NCI-H1092 treated with DMSO at 0.1 percent for 48 hours (cell line): ENCODE measurements at places on chromosomes 16 and 17.

- no peak for DNase-seq
Observed at GRCh38 chr16:24609417-24609739, 70.0 kb downstream of the RBBP6 start.

- no peak for DNase-seq
Observed at GRCh38 chr17:68812876-68813584, 142.2 kb downstream of the ABCA8 start.

DNA sequence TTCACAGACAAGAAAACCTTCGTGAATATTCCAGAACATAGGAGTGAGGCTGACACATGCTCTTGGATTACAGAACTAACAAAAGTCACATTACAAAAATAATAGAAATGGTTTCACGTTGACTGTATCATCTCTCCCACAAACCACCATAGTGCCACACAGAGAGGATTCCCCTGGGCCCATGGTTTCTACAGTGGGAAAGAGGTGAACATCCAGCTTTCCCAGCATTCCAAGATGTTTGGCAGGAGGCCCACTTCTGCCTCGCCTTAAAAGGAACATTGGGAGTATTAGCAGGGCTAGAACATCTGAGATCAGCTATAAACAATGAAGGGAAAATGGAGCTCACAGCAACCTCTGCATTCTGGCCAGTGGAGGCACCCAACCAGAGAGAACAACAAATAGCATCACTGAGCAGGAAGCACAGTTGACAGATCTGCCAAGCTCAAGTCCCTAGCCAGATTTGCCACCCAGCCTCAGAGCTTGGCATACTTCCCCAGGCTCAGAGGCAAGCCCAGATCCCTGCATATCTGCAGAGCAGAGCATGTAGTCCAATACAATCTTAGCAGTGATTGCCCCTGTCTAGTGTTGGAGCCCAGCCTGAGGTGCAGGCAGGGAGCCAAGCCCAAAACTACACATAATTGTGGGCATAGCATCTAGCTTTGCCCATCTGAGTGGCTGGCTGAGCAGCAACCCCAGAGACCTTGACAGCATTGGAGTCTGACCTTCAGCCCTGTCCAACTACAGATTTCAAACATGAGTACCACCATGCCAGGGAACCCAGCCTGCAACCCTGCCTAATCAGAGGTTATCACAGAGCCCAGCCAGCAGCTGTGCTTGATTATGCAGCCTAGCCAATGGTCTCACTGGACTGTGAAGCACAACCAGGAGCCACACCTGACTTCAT, 260.4 kb downstream of the CEP112 start:
- DNase-seq: no peak

DNA sequence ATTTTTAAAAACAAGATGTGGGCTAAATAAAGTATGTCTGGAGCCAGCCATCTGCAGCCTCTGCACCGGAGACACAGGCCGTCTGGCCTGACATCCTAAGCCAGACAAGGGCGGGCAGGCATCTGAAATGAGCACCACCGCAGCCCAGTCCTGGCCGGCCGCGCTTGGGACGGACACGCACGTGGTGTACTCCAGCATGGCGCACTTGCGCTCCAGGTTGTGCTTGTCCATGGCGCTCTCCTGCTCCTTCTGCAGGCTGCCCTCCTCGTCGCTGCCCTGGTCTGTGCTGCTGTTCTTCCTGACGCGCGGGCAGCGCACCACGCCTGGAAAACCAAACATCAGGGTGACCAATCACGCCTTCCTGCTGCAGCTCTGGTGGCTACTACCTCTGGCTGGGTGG, 60.3 kb downstream of the GTF3C1 start:
- DNase-seq: no peak

DNA sequence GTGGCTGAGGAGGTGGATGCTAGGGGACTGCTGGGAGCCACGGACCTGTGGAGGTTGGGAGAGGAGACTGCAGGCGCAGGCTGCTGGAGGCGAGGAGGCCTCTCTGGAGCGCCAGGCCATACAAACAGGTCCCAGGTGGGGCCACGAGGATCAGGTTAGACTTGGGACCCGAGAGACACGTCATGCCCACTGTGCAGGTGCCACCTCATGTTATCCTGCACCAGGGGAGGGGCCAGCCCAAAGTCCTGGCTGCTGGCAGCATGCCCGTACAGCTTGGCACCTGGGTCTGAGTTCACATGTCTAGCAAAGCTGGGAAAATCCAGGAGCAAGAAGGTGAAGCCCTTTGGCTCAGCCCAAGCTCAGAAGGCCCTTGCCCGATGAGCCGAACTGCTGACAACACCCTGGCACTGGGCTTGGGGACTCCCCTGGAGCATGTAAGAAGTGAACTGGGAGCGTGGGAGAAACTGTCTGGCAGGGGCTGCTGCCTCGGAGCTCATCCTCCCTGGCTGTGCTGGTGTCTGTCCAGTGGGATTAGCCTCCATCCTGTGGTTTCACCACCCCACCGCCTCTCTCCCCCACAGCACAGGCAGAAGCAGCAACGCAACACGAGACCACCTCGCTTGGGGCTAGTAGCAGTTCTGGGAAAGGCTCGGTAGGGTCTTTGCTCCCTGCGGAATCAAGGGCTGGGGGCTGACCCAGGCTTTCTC, 5.3 kb downstream of the ARHGDIA start:
- no peak for DNase-seq

- no peak for DNase-seq
Observed at GRCh38 chr17:79861413-79862216, 22.4 kb upstream of the CBX4 start.

DNA sequence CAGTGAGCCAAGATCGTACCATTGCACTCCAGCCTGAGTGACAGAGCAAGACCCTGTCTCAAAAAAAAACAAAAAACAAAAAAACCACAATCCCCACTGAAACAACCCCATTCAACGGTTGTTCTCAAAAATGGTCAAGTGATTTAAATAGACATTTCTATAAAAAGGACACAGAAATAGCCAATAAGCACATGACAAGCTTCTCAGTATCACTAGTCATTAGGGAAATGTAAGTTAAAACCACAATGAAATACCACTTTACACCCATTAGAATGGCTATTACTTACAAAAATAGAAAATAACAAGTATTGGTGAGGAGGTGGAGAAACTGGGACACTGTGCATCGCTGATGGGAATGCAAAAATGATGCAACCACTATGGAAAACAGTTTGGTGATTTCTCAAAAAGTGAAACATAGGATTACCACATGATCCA, 26.6 kb upstream of the MYLK3 start:
- no peak for DNase-seq

GRCh38 chr16:86854058-86854621, 275.8 kb downstream of the FOXL1 start:
- DNase-seq: no peak

- DNase-seq: no peak
Observed at GRCh38 chr17:80558046-80558445, 13.4 kb downstream of the RPTOR start.

DNA sequence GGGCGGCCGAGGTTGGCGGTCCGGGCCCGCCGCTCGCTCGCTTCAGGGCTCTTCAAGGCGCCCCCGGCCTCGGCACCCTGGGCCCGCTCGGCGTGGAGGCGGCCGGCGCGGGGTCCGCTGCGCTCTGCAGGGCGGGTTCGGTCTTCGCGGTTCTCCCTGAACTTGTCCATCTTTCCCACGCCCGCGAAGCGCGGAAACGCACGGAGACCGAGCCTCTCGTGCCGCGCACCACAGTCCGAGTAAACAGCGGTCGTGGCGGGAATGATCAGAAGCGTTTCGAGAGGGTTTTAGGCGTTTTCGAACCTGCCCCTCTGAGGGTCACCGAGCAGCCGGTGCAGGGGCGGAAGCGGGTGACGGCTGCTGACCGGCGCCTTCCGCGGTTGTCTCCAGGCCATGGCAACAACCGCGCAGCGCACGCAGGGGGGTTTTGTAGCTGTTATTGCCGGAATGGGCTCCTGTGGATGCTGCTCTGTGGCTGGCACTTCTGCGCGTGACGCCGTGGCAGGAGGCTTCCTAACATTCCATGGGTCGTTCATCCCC, 414 bp downstream of the NARF start:
- DNase-seq: no peak

DNA sequence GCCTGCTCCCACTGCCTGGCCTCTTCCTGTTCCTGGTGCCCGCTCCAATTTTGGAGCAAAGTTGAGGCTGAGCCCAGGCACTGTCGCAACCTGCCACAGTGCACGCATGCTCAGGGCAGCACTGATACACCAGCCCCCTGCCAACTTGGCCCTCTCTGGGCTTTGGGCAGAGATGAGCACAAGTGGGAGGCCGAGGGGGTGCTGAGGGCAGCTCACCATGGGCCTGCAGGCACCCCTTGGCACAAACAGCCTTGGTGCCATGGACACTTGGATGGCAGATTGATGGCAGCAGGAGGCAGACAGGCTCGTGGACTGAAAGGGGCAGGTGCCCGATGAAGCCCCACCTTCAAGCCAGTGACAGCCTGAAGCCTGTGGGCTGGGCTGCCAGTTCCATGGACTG, 42.9 kb downstream of the PIGL start:
- no peak for DNase-seq

DNA sequence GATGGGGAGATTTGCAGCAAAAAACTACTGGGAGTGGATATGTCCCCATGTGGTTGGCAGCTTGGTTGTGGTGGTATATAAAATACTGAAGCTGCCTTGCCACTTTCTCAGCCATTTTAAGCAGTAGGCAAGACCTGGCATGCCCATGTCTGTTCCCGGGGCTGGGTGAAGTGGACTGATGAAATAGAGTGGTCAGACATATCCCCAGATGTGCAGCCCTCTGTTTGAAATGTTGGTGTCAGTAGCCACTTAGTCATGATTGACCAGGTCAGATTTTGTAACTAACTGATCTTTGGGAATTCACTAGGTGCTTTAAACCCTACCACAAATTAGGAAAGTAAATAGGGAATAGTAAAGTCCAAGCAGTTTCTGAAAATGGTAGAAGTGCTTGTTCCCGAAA, 151.6 kb downstream of the PHKB start:
- DNase-seq: no peak

DNA sequence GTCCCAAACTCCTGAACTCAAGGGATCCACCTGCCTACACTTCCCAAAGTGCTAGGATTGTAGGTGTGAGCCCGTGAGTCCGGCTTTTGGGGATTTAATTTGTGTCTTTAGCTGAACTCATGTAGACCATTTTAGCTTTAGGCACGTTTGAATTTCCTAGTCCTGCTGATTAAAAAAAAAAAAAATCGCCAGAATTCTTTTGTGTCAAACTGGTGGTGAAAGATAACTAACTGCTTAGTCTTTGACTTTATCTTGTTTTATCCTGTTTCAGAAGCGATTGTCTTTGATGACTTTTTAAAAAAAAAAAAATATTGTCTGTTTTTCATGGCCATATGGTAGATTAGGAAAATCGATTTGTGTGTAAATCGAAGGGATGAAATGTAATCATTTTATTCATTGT, 2.6 kb downstream of the RABEP1 start:
- DNase-seq: no peak

- peak; percentile 97 for DNase-seq
Observed at GRCh38 chr16:24539295-24539849, at the start of gene RBBP6. RBBP6 (plus strand) TSS chr16:24539566; CDS start chr16:24540627, 1,061 bp downstream.

- DNase-seq: no peak
Observed at GRCh38 chr17:70317421-70317820, 148.1 kb downstream of the KCNJ2 start.

DNA sequence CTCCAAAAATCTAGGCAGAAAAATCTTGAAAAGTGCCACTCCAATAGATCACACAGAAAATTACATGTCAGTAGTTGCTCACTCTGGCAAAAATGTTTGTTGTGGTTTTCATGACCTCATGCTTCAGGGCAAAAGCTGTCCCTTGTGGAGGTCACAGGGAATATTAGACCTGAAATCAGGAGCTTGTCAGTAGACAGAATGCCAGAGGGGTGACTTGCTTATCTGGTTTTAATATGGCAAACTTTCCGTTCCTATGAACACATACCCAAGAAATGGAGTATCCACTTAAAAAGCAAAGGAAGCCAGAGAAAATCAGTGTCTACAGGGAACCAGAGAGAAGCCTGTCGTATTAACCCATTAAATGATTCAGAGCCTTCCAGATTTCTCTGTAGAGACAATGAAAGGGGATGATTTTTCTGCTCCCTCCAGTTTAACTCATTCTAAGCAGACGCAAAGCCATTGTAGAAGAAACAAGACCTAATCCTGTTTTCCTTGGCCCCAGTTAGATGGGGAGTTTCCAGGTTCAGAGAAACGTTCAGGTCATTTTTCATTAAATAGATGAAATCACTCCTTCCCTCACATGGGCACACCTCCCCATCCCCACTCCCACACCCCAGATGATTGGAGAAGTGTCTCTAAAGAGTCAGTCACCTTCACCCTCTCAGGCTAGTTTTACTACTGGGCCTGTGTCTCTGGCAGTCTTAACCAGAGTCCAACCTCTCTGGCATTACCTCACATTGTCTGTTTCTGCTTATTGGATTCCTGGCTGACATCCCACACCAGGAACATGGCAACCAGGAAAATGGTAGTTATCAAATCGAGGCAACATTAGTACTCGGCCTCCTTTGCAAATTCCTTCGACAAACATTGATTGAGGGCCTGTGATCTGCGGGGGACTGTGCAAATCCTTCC, 6.0 kb downstream of the SOX9 start:
- DNase-seq: peak; percentile 12

DNA sequence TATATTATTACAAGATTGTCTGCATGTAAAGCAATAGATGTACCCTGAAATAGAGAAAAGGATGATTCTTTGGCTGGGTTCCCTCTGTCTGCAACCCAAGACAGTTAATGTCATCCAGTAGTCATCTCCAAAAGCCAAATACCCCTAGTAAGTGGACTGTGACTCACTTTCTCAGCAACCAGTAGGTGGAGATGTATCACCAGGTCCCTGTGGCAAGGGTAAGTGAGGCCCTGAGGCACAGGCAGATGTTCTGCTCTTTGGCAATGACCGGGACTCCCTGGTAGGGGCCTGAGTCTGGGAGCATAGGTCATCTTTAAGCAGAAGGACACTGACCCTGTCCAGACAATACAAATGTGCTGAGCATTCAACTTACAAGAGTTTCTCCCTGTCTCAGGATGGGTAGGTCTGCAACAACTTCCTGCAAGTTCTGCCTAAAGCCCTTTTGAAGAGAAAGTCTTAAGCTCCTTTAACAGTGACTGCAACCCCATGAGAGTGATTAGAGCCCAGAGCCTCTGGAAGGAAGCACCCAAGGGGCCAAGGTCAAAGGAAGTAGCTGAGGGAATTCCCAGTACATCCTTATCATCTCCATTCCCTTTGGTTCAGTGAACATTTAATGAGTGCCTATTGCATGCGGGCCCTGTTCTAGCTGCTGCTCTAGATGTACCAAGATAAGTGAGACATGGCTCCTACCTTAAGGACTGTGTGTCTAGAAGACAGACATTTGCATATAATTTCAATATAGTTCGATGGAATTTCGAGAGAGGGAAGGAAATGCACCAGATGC, 31.9 kb downstream of the PMP22 start:
- no peak for DNase-seq

DNA sequence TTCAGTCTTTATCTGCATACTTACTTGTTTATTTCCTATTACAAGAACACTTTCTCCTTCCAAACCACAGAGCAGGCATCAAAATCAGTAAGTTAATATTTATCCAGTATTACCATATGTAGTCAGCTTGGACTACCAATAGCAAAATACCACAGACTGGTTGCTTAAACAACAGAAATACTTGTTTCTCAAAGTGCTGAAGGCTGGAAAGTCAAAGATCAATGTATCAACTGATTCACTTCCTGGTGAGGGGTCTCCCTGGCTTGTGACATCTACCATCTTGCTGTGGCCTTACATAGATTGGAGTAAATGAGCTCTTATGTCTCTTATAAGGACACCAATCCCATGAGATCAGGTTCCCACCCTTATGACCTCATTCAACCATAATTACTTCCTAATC, 2.6 kb downstream of the STXBP4 start:
- no peak for DNase-seq

GRCh38 chr17:69245617-69246016, 17.0 kb upstream of the ABCA10 start:
- DNase-seq: no peak
